Progenitor cell of endocrine pancreas (in vitro differentiated cells): ENCODE measurements at places on chromosomes 7 and 10. TPM values are rescaled to one million over a fixed set of nuclear protein-coding genes. Genes with fewer than 3 reads are reported as not detected.

DNA sequence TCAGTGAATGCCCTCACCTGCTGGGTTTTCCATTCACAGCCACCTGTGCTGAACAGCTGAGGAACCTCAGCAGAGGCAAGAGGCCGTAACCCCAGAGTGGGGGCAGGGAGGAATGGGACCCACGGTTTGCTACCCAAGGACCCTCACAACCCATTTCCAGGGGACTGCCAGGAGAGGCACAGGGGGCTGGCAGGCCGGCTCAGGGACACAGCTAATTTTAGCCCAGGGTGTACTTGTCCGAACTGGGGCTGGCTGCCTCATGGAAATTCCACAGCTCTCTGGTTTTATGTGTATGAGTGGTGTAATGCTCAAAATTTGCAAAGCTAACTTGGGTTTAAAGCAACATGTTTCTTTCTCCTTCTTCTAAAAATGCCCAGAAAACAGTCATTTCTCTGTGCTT, 42.2 kb downstream of the MINDY4 start:
- no peak for DNase-seq
- no peaks in the 10 kb centered on the region for H3K27me3 ChIP-seq
- H3K4me1 ChIP-seq, result no peaks in the 10 kb centered on the region
- no peak overlapping the region for H3K4me3 ChIP-seq
- no peak overlapping the region for H3K27ac ChIP-seq
- peaks cover 7% of the 10 kb centered on the region for H3K36me3 ChIP-seq

Gene ELN
- total RNA-seq, result 0.26 and 0.33 TPM in 2 replicates

Gene TMEM236
- total RNA-seq, result 0.07 TPM in 2 replicates

DNA sequence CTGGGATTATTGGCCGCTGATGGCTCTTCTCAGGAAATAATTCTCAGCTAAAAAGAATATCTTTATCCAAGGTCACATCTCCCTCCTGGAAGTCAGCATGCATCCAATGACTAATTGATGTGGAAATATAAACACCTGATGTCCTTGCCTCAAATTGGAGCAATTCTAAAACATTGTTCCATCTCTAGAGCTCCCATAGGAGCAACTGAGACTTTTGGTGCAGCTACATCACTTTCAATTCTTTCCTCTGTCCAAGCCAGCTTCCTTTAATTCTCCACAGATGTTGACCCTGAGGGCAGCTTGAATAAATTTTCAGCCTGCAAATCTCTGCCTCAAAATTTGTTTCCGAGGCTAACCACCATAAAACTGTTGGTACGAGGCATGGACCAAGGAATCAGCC, 43.9 kb upstream of the KCND2 start:
- H3K4me1 ChIP-seq, result no peaks in the 10 kb centered on the region
- no peaks in the 10 kb centered on the region for H3K27me3 ChIP-seq
- no peak for DNase-seq

Gene SEMA3E
- 0.29 and 1.1 TPM in 2 replicates for total RNA-seq

DNA sequence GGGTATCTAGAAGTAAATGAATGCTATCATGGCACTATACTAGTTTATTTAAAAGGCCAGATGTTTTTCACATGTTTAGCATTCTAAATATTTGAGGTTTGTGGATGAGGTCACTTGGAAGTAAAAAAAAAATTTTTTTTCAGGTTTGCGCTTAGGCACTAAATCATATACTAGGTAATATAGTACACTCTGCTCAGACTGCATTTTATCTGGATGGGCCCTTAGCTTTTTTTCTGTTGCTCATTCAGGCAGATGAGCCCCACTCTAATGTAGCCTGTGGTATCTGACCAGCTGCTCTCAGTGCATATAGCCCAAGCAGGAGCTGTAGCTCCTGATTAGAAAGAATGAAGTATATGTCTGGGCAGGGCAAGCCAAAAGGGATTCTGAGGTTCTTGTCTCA, 210.1 kb downstream of the AUTS2 start:
- no peak overlapping the region for H3K27ac ChIP-seq
- H3K4me3 ChIP-seq, result no peak overlapping the region
- no peaks in the 10 kb centered on the region for H3K27me3 ChIP-seq
- H3K36me3 ChIP-seq, result peaks cover 2% of the 10 kb centered on the region

GRCh38 chr10:99529591-99530107, 3.1 kb upstream of the NKX2-3 start:
- peaks cover 6% of the 10 kb centered on the region for H3K4me1 ChIP-seq
- H3K36me3 ChIP-seq, result no peaks in the 10 kb centered on the region
- DNase-seq, result no peak
- no peak overlapping the region for H3K27ac ChIP-seq
- no peak overlapping the region for H3K4me3 ChIP-seq

GRCh38 chr10:88926566-88927415, 25.8 kb downstream of the ACTA2 start:
- no peaks in the 10 kb centered on the region for H3K36me3 ChIP-seq
- no peak overlapping the region for H3K4me3 ChIP-seq
- peaks cover 7% of the 10 kb centered on the region for H3K27me3 ChIP-seq
- no peak for DNase-seq
- H3K4me1 ChIP-seq, result peaks cover 7% of the 10 kb centered on the region

- peaks cover 37% of the 10 kb centered on the region for H3K4me1 ChIP-seq
- no peak for DNase-seq
- no peak overlapping the region for H3K4me3 ChIP-seq
- no peaks in the 10 kb centered on the region for H3K27me3 ChIP-seq
- H3K27ac ChIP-seq, result no peak overlapping the region
- peaks cover 8% of the 10 kb centered on the region for H3K36me3 ChIP-seq
These were observed 36.2 kb downstream of the WASL start for GRCh38 chr7:123712619-123713018.
